Memory B cell (primary cell): ENCODE measurements at places on chromosomes 2 and 18.

DNA sequence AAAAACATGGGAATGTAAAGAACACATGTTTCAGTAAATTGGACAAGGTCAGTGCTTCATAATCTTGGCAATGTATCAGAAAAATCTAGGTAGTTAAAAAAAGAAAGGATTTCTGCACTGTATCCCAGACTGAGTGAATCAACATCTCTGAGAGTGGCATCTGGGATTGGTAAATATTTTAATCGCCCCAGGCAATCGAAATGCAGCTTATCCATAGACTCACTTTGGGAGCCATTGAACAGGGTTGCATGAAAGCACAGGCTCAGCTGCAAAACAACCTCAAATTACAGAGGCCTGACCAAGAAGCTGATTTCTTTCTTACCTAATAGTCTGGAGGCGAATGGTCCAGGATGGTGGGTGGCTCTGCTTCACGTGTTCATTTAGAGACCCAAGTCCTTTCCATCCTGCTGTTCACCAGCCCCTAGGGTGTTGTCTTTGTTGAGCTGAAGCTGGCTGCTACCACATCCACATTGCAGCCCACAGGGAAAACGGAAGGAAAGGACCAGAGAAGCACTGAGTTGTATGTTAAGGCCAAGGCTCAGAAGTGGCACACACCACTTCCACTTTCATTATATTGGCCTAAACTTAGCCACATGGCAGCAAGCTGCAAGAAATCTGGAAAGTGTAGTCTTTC lies 59.0 kb downstream of the MOGAT1 start:
- DNase-seq, result no peak

GRCh38 chr2:146324951-146325350 lies 1519.9 kb upstream of the ACVR2A start:
- no peak for DNase-seq

DNA sequence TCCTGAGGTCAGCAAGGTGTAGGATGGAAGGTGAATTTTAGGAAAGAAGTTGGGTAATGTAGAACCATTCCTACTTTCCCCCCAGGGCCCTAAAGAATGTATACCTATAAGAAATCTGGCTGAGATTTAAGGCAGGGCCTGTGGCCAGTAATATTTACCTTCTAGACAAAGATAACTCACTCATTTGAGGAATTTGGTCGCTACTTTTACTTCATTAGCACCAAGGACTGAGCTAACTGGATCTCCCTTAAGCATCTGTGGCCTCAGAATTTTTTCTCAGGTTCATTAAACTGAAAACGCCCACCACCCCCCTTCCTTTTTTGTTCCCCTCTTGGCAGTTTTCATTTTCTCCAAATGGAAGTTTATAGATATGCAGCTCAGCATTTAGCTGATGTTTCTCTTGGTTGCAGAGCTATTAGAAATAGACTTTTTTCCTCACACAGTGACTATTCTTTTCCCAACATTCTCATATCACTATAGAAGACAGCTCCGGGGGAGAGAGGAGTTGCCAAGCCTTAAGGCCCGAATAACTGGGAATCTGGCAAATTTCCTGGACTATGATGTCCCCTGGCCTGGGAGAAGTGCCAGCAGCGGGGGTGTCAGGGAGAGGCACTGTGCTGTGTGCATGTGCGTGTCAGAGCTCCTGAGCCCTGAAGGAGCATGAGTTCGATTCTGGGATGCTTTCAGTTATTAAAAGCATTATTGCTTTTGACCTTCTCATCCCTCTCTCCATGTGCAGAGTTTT lies 310.9 kb downstream of the PRKCE start:
- DNase-seq, result no peak

GRCh38 chr18:31648458-31648857 lies 35.9 kb downstream of the B4GALT6 start:
- no peak for DNase-seq

DNA sequence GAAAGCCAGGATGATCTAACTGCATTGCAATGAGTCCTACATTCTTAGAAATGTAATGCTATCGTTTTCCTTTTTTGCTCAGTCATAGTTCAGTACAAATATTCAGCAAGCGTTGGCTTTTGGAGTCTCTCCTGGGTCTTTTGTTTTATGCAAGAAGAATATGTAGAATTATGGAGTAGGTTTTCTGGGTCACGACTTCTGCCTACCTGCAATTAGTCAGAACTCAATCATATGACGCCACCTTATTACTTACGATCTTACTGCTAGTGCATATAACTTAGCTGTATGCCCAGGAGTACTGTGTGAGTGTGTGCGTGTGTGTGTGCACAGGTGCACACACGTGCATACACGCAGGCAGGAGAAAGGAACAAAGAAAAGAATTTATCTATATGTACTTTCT lies 640.2 kb downstream of the STK39 start:
- DNase-seq, result no peak

- no peak for DNase-seq
Observed at GRCh38 chr2:148305476-148305875, 284.6 kb downstream of the MBD5 start.

DNA sequence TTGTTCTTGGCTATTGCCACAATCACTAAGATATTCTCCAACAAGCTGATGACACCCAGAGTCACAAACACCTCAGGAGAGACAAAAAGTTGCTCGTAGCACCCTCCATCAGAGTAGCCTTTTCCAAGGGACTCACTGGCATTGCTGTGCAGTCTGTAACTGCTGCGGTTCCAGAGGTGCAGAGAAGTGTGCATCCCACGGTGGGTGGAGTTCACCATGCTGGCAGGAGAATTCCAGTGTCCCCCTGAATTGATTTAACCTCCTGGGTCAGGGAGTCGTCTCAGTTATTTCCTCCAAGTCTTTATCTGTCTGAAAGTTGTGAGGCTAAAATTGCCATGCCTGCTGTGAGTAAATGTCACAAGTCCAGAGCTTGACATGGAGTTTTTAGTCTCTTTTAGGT lies 443 bp downstream of the MC4R start:
- no peak for DNase-seq

- no peak for DNase-seq
Observed at GRCh38 chr2:232463701-232464543, 8.0 kb downstream of the ALPI start.

DNA sequence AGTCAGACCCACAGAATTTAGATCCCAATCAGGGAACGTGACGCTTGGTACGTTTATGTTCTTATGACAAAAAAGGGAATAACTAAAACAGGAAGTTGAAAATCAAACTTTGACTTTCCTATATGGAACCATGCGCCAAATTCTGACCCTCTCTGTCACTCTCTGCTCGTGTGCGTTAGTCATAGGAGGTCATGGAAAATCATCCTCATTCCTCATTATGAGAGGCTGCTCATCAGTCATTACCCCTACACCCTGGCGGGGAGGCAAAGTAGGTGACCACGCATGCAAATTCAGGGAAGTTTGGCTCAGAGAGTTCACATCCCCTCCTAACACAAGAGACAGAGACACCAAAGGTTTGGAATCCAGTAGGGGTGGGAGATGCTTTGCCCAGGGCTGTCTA lies 15.5 kb downstream of the IL1F10 start:
- no peak for DNase-seq

DNA sequence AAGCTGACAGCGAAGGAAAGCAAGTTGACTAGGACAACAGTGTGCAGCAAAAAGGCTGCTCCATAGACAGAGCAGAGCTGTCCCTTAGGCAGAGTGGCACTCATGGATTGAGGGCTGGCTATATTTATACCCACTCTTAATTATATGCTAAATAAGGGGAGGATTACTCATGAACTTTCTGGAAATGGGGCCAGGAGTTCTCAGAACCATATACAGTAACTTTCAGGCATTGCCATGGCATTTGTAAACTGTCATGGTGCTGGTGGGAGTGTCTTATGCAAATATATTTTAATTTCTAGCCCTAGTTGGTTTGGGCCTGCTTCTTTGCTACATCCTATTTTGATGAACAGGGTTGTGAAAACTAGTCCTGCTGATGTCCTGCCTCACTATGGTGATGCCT lies 279.5 kb upstream of the MGAT5 start:
- no peak for DNase-seq

DNA sequence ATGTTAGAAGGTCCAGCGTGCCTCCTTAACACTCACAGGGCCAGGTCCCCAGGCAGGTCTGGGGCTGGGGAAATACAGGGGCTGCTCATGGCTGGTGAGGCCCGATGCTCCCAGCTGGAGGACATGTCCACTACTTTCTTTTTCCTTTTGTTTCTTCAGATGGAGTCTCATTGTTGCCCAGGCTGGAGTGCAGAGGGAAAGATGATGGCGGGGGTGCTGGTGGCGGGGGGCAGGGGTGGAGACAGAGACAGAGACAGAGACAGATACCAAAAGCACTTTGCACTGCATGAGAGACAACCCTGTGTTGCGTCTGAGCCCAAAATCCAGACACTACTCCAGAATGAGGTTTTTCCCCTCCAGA lies 211.0 kb downstream of the SH3BP4 start:
- no peak for DNase-seq

- DNase-seq, result no peak
Observed at GRCh38 chr2:226256237-226256636, 543.4 kb downstream of the IRS1 start.

DNA sequence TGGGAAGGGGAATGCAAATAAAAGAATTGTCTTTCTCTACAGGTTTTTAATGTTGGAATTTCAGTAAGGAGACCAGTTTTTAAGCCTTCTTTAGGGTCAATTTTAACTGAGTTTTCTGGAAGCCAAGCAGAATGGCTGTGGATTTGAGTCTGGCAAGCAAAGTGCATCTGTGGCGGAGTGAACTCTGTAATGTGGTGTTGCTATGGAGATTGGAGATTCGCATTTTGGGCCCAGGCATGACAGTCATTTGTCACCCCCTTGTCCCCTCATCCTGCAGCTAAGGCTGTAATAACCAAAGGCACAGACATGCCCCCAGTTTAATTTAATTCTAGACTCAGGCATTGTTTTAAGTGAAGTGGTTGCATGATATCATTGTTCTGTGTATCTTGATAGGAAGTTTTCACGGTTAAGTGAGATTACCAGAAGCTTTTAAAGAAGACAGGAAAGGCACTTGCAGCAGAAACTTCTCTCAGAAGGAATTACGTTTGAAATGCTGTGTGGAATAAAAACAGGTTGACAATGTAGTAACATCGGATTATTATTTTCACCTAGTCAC lies 30.6 kb downstream of the ARMC9 start:
- DNase-seq, result no peak

DNA sequence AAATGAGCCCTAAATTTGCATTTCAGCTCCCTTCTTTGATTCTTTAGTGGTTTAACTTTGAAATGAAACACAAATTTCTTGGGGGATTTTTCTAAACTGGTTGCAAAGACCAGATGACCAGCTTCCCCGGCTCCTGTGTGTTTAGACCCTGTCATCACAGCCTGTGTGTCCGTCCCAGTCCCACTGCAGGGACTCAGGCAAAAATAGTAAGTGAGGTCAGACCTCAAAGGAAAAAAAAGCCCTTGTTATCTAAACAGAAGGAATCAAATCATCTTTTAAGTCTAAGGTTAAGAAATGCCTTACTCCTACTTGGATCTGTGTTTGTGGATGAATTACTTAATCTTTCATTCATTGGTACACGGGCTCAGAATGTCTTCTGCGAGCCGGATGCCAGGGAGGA lies 423.7 kb downstream of the LPIN1 start:
- no peak for DNase-seq

- DNase-seq, result no peak
Observed at GRCh38 chr2:124489686-124490085, 464.6 kb downstream of the CNTNAP5 start.

GRCh38 chr18:7950380-7951136 lies 383.4 kb downstream of the PTPRM start:
- DNase-seq, result no peak

- no peak for DNase-seq
Observed at GRCh38 chr18:70461323-70462077, 172.7 kb downstream of the SOCS6 start.

GRCh38 chr2:134292514-134292913 lies 38.6 kb downstream of the MGAT5 start:
- DNase-seq, result no peak

DNA sequence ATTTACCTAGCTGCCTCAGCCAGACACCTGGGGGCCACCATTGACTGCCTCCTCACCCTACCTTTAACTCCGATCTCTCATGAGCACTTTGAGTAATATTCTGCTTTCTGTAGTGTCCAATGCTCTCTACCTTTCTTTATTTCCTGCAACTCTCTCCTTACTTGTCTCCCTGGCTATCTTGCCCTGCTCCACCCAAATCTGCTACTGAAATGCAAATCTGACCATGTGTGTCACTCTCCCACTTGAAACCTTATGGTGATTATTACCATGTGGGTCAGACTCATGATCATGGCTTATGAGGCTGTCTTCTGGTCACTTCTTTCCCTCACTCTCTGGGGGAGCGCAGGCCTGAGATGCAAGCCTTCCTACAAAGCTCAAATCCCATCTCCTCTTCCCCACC lies 83.3 kb downstream of the INSIG2 start:
- no peak for DNase-seq

DNA sequence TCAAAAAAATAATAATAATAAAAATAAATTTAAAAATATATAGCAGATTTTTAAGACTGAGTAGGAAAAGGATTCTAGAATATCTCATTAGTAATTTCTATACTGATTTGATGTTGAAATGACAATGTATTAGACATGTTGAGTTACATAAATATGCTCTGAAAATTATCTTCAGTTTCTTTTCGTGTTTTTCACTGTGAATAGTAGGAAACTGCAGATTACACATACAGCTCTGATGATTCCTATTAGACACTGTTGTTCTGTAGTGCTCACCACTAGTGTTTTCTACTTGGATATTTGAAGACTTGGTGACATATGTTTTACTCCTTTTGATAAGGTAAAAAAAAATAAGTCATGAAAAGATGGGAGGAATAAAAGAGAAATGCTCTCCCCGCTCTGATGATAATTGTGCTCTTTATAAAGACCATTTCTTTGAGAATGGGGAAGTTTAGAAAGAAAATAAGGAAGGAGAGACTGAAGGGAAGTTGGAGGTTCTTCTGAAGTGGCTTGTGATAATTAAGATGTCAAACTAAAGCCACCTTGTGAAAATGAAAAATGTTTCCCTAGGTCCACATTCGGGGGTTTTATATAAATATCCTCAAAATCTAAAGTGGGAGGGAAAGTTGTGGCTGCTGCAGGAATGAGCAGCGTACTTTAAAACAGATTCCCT lies 52.9 kb downstream of the SLC9A2 start:
- no peak for DNase-seq

DNA sequence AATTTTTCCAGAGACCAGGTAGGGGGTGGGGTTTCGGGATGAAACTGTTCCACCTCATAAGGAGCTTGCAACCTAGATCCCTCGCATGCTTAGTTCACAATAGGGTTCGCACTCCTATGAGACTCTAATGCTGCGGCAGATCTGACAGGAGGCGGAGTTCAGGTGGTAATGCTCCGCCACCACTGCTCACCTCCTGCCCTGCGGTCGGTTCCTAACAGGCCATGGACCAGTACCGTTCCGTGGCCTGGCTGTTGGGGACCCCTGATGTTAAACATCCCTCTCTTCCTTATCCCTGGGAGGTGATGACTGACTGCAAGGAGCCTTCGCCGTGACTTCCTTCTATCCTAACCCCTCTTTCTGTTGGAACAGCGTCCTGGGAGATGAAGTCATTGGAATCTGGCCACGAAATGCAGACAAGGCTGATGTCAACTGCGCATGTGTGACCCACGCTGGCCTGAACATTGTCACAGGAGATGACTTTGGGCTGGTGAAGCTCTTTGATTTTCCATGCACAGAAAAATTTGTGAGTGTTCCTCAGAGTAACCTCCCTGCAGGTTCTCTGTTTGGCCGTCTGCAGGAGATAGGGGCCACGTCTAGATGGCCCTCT lies 82.4 kb downstream of the RTN4 start:
- no peak for DNase-seq
